Activated CD4-positive, alpha-beta T cell treated with anti-CD3 and anti-CD28 coated beads for 4 hours (primary cell): ENCODE measurements at places on chromosomes 4 and X.

DNA sequence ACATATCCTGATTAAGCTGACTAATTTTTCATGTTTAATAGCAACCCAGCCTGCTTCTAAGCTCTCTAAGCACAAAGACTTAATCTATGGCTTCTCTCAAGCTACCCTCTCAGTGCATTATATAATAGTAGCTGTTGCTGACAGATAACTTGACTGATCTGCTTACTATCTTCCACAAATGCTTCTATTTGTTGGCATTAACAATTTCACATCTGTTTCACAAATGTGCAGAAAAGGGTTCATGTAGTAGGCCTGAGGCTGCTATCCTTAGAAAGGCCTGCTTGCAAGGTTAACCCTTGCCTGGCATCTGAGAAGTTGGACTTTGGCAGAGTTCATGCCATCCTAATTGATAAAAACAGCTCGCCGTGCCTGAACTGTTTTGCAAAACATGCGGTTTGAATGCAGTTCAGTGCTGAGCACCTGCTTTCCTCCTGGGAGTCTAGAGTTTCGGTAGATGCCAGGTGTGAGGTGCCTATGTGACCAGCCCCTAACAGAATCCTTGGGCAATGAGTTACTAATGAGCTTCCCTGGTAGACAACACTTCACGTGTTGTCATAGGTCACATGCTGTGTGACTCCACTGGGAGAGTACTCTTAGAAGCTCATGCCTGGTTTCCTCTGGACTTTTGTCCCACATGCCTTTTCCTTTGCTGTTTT is 68.4 kb downstream of the NSG1 start:
- DNase-seq: no peak

DNA sequence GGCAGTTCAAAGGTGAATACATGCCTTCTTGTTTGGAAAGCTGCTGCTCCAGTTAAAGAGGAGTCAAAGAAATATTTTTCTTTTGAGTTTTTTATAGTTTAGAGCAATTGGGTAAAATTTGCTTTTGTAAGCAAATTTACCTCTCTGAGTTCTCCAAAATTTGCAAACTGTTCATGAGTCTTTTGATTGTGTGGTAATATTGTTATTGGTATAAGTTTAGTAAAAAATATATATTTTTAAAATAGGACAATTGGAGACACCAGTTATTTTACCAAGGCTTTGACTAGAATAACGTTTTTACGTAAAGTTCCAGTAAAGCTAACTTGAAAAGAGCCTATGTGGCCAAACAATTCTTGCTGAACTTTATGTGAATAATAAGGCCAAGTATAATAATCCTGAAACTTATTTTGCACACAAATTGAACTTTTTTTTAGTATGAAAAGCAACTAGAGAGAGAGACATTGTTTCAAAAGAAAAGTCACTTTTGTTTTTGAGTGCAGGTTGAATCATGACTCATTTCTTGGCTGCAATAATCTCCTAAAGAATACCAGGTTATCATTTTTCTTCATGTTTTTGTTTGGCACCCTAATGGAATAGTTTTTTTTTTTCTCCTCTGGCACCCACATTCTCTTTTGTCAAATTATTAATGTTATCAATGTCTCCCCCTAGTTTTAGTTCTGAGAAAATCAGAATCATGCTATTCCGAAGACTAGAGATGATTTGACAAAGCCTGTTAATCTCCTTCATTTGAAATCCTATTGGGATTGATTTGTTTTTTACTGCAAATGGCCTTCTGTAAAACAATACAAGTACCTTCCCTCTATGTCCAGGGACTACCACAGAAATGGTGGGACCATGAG is 57.1 kb downstream of the UGT2B10 start:
- DNase-seq: no peak

GRCh38 chr4:10893395-10893794 is 208.8 kb upstream of the CLNK start:
- DNase-seq: no peak

- DNase-seq: no peak
Observed at GRCh38 chr4:91829531-91829930, 474.2 kb upstream of the GRID2 start.

DNA sequence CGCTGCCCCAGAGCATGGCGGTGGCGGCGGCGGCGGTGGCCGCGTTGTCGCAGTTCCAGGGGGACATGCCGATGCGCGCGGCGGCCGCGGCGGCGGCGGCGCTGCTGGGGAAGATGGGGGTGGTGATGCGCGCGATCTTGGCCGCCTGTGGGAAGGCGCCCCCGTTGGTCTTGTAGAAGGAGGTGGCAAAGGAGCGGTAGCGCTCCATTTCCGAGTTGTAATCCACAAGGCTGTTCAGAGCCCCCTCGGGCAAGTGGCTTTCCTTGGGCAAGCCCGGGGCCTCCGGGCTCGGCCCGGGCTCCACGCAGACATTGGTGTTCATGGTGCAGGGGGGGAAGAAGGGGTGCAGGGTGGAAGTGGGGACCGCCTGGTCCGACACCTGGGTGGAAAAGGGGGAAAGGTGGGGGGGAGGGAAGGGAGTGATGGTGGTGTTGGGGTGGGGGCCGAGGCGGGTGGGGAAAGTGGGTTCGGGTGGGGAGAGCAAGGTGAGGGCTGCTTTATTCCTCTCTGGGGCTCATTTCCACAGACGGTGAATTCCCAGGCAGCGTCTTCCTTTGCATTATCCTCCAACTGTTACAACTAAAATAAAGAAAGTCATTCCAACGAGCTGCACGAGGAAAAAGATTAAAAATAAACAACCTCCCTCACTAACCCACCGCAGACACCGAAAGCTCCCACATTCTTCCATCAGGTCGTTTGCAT is 3.1 kb downstream of the CXXC4 start:
- DNase-seq: peak; percentile 16

GRCh38 chrX:40247848-40248622 is 150.3 kb upstream of the BCOR start:
- no peak for DNase-seq

DNA sequence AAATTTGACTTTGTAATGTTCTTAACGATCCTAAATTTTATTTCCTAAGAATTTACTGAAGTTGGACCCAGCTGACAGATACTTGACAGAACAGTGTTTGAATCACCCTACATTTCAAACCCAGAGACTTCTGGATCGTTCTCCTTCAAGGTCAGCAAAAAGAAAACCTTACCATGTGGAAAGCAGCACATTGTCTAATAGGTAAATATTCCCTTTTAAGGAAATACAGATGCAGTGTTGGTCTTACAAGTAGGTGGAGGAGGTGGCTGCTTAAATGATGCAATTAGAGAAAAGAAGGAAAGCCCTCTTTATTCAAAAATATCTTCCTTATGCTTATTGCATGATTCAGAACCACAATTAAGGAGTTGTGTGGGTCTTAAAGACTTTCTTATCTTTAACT is 73.5 kb downstream of the RS1 start:
- no peak for DNase-seq

DNA sequence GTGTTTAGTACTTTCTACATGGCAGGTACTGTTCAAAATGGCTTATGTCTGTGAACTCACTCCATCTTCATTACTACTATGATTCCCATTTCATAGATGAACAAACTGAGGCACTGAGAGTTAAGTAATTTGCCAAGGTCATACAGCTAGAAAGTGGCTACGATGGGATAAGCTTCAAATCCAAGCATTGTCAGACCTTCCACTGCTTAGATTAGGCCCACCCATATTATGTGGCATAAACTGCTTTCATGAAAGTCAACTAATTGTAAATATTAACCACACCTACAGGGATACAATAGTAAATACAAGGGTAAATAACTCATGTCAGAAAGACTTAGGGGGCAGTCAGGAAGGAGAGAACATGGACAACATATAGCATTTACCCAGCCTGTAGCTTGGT is 68.8 kb downstream of the SLITRK2 start:
- no peak for DNase-seq

DNA sequence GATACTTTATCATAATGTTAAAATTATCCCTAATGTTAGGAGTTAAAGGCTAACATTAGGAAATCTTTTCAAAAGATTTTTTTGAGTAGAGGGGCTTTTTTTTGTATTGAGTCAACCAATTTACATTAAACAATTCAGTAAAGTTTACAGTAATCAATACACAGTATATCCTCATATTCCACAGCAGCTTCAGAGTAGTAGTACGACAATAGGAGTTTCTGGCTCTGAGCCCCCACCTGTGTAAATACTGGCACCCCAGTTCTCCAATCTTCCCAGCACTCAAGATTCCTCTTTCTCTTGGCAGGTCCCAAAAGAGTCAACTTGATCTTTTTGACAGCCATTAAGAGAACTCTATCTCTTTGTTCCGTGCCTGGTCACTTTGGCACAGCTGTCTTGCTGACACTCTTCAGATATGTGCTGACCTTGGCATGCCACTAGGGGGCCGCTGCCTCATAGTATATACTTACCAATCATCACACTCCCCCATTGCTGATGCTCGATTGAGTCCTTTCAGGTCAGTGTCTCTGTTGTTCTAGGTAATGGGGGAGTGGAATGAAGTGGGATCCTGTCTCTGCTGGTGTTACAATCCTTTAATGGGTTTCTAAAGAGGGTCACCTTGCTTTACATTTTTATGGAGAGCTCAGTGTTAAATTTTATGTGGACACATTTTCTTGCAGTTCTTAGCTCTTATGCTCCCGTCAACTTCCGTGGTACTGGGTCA is 19.5 kb upstream of the CCNI start:
- peak; percentile 73 for DNase-seq

- DNase-seq: no peak
Observed at GRCh38 chr4:37732526-37733186, 46.5 kb upstream of the RELL1 start.

GRCh38 chr4:121307445-121308327 is 73.1 kb downstream of the QRFPR start:
- peak; percentile 45 for DNase-seq

DNA sequence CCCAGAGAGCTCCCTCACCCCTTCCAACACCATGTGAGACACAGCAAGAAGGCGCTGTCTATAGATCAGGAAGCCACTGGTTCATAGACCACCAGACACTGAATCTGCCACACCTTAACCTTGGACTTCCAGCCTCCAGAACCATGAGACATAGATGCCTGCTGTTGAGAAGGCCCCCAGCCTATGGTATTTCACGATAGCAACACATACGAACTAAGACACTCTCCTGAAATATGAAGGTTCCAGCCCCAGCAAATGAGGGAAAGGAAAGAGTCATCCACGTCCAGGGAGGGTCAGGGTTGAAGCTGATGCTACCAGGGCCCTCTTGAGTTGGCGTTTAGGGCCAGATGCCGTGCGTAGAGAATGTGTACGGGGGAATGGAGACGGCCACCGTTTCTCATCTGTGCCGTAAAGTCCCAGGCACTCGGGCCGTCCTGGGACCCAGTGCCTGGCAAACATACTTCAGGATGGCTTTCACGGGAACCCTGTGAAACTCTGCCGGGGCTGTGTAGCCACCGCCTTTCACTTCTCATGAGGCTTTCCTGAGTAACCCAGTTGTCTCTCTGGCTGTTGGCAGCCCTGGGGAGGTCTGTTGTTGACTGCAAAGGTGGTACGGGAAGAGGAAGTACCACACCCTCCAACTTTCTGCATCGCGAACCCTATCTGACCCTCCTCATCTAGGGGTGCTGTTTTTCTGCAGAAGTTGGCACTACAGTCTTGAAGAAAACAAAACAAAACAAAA is 17.7 kb upstream of the P2RY8 start:
- DNase-seq: peak; percentile 49

DNA sequence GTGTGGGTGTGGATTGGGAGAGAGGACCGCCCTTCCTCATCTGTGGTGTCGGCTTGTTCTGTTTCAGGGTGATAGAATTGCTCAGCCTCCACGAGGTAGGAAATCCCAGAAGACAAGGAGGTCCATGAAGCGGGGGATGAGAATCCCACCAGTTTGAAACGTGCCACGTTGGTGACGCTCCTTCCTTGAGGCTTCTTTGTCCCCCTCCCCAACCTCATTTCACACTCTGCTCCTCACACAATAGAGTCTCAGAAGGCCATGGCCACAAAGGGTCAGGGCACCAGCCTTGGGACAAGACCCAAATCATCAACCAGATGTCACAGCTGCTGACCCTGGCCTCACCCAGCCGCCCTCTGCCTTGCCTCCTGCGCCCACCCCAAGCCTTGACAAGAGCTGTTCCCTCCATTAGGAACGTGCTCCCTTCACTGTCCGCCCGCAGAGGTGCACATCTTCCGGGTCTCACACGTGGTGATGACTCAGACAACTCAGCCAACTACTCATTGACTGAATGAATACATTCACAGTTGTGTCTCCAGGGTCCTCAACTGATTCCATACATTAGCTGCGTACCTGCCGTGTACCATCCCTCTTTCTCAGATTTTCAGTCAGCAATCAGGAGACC is 18.3 kb downstream of the BLOC1S4 start:
- DNase-seq: no peak

DNA sequence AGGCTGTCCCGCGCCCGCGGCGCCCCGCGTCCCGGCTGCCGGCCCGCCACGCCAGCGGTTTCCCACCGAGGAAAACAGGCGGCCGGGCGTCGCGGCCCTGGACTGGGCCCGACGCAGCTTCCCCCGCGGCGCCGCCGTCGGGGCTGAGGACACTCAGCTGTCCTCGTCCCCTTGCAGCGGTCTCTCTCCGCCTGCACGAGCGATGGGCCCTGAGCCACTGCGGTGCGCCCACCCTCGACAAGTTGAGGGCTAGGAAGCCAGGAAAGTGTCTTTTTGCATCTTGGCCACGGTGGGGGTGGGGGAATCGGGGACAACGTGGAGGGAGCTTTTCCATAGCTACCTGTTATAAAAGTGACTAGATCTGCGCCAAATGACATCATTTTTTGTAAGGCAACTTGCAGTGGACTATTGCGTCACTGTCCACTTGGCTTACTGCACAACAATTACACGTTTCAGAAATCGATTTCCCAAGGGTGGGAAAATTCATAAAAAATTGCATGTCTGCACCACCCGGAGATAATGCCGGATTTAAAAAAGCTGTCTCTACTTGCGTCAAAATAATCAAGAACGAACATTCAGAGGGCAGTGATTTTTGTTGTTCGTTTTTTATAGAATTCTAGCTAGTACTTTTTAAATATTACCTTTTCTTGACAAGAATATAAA is 1.1 kb downstream of the KLHL15 start:
- DNase-seq: no peak

- no peak for DNase-seq
Observed at GRCh38 chr4:98343626-98344025, 82.4 kb downstream of the RAP1GDS1 start.

DNA sequence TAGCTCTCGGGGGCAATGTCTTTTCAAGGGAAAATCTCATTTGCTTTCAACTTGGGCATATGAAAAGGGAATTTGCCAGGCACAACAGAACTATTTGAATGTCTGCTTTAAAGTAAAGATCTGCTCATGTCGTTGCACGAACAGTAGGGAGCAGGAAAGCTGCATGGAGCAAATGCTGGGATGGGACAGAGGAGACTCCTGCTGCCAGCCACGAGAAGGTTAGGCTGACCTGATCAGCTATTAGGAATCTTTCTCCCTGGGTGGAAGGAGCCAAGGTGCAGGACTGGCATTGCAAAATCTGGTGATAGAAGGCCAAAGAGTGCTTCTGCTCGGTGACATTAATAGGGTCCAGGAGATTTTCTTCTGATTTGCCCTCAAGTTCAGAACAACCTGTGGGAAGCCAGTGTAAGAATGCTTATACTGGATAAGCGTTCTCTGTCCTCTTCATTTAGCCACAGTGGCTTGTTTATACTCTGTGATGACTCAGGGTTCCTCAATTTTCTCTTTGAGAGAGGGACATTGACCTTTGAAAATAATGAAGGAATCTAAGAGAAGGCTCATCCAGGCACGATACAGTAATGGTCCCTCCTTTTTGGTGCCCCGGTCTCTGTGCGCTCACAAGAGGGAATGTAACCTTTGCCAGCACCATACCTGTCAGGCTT is 22.9 kb downstream of the FHL1 start:
- DNase-seq: no peak

- no peak for DNase-seq
Observed at GRCh38 chr4:107619066-107619465, 101.0 kb downstream of the PAPSS1 start.
